Thymus (tissue), 14 donors: ENCODE measurements at places on chromosomes 1 and 21. TPM values are rescaled to one million over a fixed set of nuclear protein-coding genes. Genes with fewer than 3 reads are reported as not detected.

RIIAD1 gene
- total RNA-seq: not detected

FCRL3 gene
- total RNA-seq: 2.5 TPM

LAMB3 gene
- 13.9 TPM for total RNA-seq

S100A9 gene
- 281 TPM for total RNA-seq

GNAT2 gene
- 0.14 TPM for total RNA-seq

TCEA3 gene
- total RNA-seq: 3.0 TPM

SELENBP1 gene
- 6.1 TPM for total RNA-seq

CDC73 gene
- total RNA-seq: 17.1 TPM

FCRL1 gene
- total RNA-seq: 0.61 TPM

MTARC1 gene
- total RNA-seq: 1.8 TPM

CCDC190 gene
- under 0.01 TPM for total RNA-seq

GJA8 gene
- not detected for total RNA-seq

DYNLT5 gene
- 0.80 TPM for total RNA-seq

LCK gene
- 467 TPM for total RNA-seq

ACP6 gene
- total RNA-seq: 9.5 TPM

TCP10L gene
- 1.0 TPM for total RNA-seq

LCE2B gene
- total RNA-seq: 0.09 TPM

PLA2G2F gene
- total RNA-seq: 0.47 TPM

SYNC gene
- 0.66 TPM for total RNA-seq

CSMD2 gene
- 0.14 TPM for total RNA-seq

ZSWIM5 gene
- 0.24 TPM for total RNA-seq

OSCP1 gene
- 4.0 TPM for total RNA-seq

CRYAA gene
- total RNA-seq: not detected

NOS1AP gene
- total RNA-seq: 0.05 TPM

LCE1B gene
- not detected for total RNA-seq

TENT5C gene
- total RNA-seq: 2.5 TPM

MYBPH gene
- 0.99 TPM for total RNA-seq

DEPDC1 gene
- total RNA-seq: 15.5 TPM

NPHS2 gene
- total RNA-seq: 0.05 TPM

E2F2 gene
- total RNA-seq: 28.8 TPM

SLC9C2 gene
- 0.09 TPM for total RNA-seq

RORC gene
- total RNA-seq: 56.8 TPM

TTC4 gene
- 19.9 TPM for total RNA-seq

RGS1 gene
- total RNA-seq: 187 TPM

CFAP74 gene
- total RNA-seq: 0.09 TPM

FABP3 gene
- total RNA-seq: 5.2 TPM

TFF2 gene
- not detected for total RNA-seq

RNU1-4 gene
- 17,380 TPM for total RNA-seq

HHIPL2 gene
- 0.33 TPM for total RNA-seq
